Activated CD4-positive, alpha-beta T cell treated with anti-CD3 and anti-CD28 coated beads, Interleukin-2, amount 50 U/mL, for 24 hours (primary cell): ENCODE measurements at places on chromosomes 3 and 15.

- no peak for DNase-seq
Measured at GRCh38 chr3:87855616-87856015, 203.2 kb downstream of the CGGBP1 start.

DNA sequence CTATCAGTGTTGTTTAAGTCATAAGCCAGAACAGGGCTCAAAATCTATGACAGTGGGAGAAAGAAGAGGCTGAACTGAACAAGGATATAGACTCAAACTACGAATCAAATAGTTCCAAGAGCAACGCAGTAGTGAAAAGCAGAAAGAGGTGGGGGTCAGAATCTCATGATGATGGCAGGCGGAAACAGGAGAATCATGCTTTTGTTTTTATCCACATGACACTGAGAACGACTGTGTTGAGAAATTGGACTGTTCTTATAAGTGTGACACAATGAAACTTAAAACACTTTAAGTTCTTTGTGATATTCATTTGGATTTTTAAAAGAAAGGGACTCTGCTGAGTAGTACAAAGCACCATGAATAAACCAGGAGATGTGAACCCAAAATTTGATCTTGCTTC is 309.4 kb downstream of the ULK4 start:
- DNase-seq, result no peak

- DNase-seq, result no peak
Measured at GRCh38 chr3:8962226-8962861, 928 bp downstream of the RAD18 start.

DNA sequence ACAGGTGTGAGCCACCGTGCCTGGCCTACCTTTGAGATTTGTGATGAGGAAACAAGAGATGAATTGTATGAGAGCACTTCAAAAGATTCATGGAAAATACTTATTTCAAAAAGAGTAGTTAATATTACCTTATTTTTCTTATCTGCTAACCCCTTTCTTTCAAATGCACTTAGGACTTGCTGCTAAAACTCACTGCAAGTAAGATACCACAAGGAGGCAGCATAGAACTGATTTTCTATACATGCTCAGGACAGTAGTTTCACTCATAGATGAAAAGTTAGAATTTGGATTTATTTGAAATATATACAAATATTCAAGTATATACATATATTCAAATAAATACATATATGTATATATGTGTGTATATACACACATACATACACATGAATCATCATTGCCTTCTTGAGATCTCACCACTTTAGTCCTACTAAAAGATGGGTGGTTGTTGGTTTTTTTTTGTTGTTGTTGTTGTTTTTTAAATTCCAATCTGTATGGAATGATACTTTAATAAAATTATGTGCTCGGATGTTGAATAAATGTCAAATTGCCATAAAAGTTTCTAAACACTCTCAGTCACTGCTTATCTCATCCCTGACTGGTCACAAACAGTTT is 2.4 kb downstream of the CCNDBP1 start:
- DNase-seq, result no peak

DNA sequence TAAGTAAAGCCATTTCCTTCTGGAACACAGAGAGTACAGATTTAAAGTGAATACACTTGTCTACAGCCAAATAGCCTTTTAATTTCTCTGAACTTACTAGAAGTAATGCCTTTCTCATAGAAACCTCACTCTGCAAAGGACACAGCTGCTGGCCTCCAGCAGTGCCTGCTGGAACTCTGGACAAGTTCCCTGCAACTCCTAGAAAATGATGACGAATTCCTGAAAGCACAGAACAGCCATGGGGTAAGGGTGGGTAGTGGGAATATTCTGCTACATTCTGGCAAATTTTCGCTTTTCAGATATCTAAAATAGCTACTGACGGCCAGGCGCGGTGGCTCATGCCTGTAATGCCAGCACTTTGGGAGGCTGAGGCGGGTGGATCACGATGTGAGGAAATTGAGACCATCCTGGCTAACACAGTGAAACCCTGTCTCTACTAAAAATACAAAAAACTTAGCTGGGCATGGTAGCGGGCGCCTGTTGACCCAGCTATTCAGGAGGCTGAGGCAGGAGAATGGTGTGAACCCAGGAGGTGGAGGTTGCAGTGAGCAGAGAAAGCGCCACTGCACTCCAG is 34.4 kb downstream of the RYK start:
- DNase-seq, result no peak

- DNase-seq, result no peak
Measured at GRCh38 chr3:42911551-42911950, 5.6 kb downstream of the ZNF662 start.
